HT1080 (cell line): ENCODE measurements at places on chromosomes 5 and 9.

- no peak for DNase-seq
Measured at GRCh38 chr5:40154194-40154593, 525.5 kb upstream of the PTGER4 start.

DNA sequence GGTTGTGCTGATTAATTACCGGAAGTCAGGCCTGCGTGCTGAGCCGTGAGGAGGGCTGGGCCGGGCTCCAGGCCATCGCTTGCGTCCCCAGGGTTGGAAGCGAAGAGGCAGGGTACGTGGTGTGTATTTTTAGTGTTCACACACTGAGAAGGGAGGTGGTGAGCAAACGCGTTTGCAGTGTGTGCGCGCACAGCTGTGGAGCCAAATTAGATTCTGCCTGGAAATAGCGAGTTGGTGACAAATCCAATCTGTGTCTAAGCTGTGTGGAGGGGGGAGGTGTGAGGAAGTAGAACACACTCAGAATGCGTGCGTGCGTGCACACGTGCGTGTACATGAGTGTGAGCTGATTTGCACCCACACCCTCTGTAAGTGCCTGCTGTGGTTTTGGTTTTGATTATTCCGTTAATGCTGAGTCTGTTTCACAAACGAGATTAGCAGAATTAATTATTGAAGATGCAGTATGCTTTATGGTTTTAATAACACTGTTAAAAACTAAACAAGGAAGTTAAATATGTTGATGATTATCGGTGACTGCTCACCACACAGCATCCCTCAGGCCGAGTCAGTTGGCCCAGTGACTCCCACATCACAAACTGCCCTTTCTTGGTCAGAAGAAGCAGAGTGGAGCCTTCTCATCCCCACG, 111.8 kb upstream of the FCN2 start:
- no peak for DNase-seq

GRCh38 chr5:1172670-1173404, 28.6 kb upstream of the SLC6A19 start:
- DNase-seq: no peak

- DNase-seq: no peak
Measured at GRCh38 chr9:15293804-15294316, 13.2 kb downstream of the TTC39B start.

- no peak for DNase-seq
Measured at GRCh38 chr9:27348785-27349697, 52.1 kb upstream of the EQTN start.

DNA sequence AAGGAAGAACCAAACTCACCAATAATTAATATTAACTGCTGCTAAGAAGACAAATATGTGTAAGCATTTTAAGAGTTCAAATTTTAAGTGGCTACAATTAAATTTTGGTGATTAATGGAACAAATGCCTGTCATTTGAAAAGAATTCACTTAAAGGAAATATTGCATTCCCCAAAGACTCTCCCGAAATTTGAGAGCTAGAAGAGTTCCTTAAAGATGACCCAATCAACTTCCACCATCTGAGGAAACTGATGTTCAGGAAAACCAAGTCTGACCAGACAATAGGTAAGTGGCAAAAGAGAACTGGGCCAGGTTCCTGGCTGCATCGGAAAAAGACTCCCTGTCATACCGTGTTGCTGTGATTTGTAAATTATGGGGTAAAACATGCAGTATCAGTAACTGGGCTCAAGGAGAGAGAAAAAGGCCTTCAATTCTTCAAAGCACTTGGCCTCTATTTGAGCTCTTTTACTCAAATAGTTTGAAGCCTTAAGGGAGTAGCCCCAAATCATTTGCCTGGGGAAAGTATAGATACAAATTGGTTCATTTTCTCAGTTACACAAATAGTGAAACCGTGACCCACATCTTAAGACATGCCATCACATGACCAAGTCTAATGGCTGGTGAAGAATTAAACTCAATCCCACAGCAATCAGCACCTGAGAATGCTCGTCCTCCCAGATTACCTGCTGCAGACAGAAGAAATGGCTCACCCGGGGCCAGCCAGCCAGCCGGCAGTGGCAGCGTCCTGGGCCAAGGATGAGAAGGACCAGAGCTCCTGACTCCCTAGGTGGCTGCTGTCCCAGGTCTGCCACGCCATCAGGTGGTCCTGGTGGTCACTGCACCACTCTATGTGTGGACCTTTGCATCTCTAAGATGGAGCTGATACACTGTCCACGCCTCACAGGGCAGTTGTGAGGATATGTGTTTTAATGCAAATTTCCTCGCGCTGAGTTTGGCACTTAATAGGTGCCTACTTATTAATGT, 162.9 kb downstream of the TTLL11 start:
- no peak for DNase-seq

DNA sequence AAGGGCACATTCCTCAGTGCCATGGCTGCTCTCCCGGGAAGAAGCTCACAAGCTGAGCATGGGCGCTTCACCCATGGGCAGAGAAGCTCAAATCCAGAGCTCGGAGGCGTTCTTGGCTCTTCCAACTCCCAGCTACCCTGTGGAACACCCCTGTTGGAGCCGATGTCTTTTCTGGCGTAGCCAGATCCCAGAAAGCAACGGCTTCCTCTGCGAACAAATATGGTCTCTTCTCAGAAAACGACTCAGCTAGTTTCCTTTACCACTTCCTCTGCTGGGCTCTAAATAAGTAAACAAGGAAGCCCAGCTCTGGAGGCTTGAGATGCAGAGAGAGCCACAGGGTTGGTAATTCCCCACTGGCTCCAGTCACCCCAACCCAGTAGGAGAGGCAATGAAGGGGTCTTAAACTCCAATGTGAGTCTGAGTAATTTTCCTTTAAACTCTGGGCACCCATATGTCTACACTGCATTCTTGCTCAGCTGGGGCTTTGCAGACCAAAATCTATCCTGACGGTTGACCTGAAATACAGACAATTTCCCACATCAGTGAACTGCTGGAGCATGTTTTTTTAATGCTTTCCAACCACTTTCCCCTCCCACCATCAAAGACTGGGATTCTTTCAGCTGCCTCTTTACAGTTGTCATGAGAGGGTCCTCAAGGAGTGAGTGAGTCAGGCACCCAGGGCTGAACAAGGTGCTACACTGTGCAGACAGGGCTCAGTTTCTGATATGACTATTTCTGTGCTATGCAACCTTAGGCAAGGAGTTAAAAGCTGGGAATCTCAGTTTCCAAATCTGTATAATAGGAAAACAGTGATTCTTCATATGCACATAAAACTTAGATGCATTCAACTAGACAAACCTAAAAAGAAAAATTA, at the start of gene LCP2:
Gene LCP2 (minus strand): TSS at position 189 of the 874 bp plus-strand sequence. CDS start 166 bp downstream, at position 23.
- DNase-seq: peak; percentile 20

DNA sequence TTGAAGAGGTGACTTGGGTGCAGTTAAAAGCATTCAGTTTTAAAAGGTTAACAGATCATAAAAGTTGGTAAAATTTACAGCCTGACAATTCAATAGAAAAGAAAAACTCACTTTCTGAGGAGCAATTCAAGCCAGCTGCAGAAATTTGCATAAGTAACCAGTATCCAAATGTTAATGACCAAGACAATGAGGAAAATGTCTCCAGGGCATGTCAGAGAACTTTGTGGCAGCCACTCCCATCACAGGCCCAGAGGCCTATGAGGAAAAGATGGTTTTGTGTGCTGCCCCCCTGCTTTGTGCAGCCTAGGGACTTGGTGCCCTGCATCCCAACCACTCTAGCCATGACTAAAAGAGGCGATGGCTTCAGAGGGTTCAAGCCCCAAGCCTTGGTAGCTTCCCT, 1406.5 kb upstream of the ACO1 start:
- DNase-seq: no peak
